Choroid plexus epithelial cell (primary cell): ENCODE measurements at places on chromosomes 6 and 20.
A peak's percentile ranks its signal among the peaks of the same experiment; 100 is the strongest.

DNA sequence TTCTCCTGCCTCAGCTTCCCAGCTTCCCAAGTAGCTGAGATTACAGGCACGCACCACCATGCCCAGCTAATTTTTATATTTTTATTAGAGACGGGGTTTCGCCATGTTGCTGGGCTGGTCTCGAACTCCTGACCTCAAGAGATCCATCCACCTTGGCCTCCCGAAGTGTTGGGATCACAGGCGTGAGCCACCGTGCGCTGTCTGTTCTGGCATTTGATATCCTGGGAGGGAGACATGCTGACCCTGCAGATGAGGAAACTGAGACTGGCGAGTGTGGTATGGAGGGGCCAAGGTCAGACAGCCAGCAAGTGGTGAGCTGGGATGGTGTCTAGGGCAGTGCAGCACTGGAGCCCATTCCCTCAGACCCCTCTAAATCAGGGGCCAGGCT, 44.6 kb downstream of the SRC start:
- DNase-seq: no peak

- DNase-seq: no peak
Observed at GRCh38 chr20:52411611-52412010, 220.0 kb upstream of the ZFP64 start.

GRCh38 chr6:7426447-7427169, 37.0 kb downstream of the RIOK1 start:
- DNase-seq: peak; percentile 36

- DNase-seq: no peak
Observed at GRCh38 chr6:166257911-166258318, 50.3 kb downstream of the PRR18 start.

GRCh38 chr6:105804424-105804823, 281.7 kb upstream of the PRDM1 start:
- DNase-seq: peak; percentile 39

- DNase-seq: no peak
Observed at GRCh38 chr6:168884050-168884645, 369.5 kb downstream of the THBS2 start.

GRCh38 chr6:13953061-13953705, 28.4 kb downstream of the RNF182 start:
- peak; percentile 1 for DNase-seq

- no peak for DNase-seq
Observed at GRCh38 chr6:152151920-152152319, 344.4 kb downstream of the ESR1 start.

DNA sequence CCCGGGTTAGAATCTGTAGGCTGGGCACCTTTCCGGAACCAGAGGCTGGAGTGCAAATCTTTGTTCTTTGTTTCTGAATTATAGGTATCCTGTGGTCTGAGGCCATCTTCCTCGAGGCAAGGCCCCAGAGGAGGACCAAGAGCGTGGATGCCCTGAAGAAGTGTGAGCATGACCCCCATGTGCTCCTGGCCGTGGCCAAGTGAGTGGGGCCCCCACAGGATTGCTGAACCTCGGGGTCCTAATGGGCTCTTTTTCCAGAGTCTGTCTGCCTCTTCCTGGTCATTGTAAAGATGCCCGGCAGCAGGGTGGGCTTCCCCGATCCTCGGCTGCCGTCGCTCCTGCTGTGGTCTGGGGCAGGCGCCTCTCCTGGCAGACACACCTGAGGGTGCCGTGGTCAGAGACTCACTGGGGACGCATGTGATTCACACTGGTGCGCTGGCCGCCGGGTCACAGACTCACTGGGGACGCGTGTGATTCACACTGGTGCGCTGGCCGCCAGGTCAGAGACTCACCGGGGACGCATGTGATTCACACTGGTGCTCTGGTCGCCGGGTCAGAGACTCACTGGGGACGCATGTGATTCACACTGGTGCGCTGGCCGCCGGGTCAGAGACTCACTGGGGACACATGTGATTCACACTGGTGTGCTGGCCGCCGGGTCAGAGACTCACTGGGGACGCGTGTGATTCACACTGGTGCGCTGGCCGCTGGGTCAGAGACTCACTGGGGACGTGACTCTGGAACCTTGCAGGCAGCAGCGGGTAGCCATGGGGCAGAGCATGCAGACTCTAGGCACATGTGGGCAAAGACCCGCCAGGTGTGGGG, 6.5 kb upstream of the C20orf204 start:
- no peak for DNase-seq

GRCh38 chr6:151448623-151449022, 3.3 kb downstream of the RMND1 start:
- no peak for DNase-seq

DNA sequence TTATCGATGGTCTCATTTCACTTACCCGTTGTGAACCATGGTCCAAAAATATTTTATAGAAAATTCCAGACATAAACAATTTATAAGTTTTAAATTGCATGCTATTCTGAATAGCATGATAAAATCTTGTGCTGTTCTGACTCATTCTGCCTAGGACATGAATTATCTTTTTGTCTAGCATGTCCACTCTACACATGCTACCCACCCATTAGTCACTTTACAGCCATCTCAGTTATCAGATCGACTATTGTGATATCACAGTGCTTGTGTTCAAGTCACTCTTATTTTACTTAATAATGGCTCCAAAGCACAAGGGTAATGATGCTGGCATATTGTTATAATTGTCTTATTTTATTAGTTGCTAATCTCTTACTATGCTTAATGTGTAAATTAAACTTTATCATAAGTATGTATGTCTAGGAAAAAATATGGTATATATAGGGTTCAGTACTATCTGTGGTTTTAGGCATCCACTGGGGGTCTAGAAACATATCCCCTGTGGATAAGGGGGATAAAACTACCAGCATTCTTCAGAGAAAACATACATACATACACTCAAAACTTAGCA, 252.0 kb upstream of the HTR1E start:
- no peak for DNase-seq

DNA sequence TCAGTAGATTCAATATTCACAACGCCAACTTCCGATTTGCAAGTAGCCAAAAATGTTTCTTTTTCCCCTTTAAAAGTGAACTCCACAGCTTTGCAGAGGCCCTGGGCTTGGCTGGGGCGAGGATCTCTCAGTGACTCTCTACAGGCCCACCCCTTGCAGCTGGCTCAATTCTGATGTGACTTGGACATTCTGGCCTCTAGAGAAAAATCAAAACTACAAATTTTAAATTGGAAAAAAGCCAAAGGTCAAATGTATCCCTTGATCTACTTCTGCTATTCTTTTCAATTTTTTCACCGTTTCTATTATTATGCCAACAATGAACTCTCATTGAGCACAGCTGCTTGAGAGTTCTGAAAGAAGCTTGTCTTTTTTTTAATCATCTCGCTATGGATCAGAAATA, 245.9 kb upstream of the HS3ST5 start:
- no peak for DNase-seq

GRCh38 chr6:42103216-42103615, 39.2 kb downstream of the C6orf132 start:
- no peak for DNase-seq

DNA sequence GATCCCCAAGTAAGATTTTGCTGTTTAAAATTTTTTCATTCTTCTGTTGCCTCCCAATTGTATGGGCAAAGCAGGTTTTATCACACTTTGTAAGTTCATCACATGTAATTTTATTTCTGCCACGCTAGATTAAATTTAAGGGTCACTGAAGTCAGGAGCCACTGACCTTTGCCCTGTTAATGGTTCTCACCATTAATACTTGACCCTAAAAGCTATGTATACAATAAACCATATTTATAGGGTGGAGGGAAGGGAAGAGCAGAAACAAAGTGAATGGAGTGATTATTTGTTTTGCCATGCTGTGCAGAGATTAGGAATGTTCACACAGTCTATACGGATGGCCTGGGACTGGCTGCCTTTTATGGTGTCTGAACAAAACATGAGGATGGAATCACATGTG, 186.7 kb downstream of the BMP2 start:
- DNase-seq: peak; percentile 42

- DNase-seq: peak; percentile 63
Observed at GRCh38 chr6:140779341-140779740, 1353.4 kb upstream of the GJE1 start.

DNA sequence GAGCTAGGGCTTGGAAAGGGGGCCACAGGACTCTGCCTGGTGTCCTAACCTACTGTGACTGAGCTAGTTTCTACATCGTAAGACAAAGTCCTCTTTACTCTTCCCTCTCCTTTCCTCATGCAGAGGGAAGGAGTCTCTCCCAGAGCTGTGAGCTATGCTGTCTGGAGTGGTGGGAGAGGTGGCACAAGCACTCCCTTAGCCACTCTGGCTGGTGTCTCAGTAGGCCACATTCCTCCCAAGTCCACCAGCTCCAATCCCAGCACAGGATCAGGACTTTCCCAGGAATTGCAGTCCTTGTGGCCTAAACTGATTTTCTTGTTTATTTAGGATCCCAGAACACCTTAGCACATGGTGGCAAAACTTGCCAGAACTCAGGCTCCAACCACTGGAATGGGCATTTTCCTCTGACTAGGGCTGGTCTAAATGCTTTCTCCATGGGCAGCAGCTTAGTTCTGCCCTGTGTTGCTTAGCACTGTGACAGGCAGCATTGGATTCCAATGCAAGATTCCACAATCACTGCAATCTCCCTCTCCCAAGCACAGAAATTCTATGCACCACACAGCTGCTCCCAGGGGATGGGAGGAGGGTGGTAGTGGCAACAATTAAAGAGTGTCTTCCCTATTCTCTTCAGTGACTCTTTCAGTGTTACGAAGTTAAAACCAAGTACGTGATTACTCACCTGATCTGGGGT, 733.3 kb downstream of the HACE1 start:
- DNase-seq: no peak

GRCh38 chr6:154538640-154539191, 28.2 kb upstream of the CNKSR3 start:
- DNase-seq: no peak

DNA sequence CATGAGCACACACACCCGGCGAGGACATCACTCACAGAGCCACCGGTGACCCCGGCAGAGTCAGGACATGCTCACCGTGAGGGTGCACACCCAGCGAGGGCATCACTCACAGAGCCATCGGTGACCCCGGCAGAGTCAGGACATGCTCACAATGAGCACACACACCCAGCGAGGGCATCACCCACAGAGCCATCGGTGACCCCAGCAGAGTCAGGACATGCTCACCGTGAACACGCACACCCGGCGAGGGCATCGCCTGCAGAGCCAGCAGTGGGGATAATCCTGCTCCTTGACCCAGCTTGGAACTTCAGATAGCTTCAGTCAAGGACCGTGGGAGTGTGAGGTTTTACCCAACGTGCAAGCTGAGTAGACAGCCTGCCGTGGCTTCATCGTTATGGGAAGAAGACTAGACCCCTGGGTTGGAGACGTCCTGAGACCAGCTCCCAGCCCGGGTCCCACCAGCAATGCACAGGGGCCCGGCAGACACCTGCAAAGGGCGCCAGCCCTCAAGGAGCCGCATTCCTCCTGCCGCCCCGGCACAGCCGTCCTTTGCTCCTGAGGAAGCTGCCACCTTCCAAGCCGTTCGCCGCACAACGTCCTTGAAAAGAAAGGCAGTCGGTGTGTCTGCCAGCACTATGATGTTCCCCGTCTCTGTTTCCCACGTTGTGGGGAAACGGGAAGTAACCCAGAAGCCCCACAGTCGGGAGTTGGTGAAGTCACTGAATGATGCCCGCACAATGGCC, 192.3 kb downstream of the DLL1 start:
- DNase-seq: no peak

- DNase-seq: no peak
Observed at GRCh38 chr20:20225325-20226043, 142.4 kb upstream of the INSM1 start.

DNA sequence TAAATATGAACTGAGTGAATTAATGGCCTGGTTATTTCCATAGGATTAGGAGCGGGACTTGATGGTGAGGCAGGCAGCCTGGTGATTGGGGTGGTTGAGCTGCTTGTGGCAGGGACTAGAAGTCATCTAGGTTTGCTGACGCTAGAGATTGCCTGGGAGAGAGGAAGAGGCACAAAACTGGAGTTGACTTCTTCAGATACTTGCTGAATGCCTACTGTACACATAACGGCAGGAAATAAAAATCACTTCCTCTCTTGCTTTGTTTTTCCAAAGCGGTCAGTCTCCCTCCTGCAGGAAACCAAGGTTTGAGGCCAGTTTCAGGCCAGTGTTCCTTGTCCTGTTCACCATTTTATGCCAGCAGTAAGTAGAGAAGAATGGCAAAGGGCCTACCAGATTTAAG, 36.7 kb upstream of the MYLIP start:
- no peak for DNase-seq

- DNase-seq: no peak
Observed at GRCh38 chr6:62940848-62941247, 270.4 kb upstream of the FKBP1C start.

DNA sequence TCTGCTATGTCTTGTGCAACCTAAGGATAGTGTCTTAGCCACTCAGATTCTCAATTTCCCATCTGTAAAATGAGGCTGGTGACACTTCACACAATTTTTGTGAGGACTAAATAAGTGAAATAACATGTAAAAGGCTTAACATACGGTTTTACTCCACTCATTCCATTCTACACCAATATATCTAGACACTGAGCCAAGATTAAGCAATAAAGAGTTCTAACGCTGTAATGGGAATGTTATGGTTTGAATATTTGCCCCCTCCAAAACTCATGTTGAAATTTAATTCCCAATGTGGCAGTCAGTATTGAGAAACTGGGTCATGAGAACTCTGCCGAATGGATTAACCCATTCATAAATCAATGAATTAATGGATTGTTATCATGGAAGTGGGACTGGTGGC, 301.0 kb downstream of the HACE1 start:
- DNase-seq: peak; percentile 53

DNA sequence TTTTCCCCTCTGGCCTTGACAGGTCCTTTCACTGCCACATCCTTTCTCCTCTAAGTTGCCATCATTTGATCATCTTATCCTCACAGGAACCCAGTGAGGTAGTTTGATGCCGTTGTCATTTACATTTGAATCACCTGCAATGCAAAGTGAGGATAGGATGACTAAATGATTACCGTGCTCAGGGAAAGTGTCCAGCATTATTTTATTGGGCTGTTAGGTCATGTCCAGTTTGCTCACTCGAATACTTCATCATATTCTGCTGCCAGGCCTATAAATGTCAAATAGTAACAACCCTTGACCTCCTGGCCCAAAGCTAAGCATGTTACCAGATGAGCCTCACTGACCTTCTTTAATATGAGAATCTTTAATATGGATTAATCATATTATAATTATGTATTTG, 1068.7 kb upstream of the FLRT3 start:
- DNase-seq: no peak

DNA sequence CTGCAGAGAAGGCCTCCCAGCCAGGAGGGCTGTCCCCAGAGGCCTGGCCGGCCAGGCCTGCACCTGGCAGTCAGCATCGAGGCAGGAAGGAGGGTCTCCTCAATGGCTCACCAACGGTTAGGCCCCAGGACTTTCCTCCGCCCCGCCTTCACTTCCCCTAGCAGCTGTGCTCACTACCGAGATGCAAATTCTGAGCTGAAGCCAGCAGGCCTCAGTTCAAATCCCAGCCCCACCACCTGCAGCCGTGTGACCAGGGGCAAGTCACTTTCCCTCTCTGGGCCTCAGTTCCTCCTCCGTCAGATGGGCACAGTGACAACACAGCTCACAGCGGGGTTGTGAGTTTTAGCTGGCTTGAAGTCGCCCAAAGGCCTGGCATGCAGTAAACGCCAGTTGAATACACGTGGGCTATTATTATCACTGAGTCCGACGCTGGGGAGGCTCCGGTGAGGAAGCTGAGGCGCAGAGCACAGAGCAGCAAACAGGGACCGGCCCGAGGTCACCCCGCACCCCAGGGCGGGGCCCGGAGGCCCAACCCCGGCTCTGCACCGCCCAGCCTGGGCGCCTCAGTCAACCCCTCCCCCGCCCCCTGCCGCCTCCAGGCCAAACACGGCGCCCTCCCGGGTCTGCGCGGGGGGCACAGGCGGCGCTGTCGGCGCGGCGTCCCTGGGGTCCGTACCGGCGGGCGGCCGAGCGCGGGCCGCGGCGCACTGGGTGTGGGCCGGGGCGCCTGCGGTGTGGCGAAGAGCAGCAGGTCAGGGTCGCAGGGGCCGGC, 671 bp downstream of the E2F1 start:
- DNase-seq: no peak
